ENCODE measurements at places on chromosomes 16 and 17.
A peak's percentile ranks its signal among the peaks of the same experiment; 100 is the strongest.

GRCh38 chr16:48810803-48811453, 200.9 kb upstream of the N4BP1 start:
- no peaks in the 10 kb centered on the region for H3K36me3 ChIP-seq
- H3K4me3 ChIP-seq, result no peak overlapping the region
- no peaks in the 10 kb centered on the region for H3K27me3 ChIP-seq
- no peak for DNase-seq
- no peaks in the 10 kb centered on the region for H3K4me1 ChIP-seq

- no peaks in the 10 kb centered on the region for H3K36me3 ChIP-seq
- DNase-seq, result no peak
- no peaks in the 10 kb centered on the region for H3K27me3 ChIP-seq
- peaks cover 2% of the 10 kb centered on the region for H3K4me1 ChIP-seq
- no peak overlapping the region for H3K27ac ChIP-seq
These were observed 20.6 kb downstream of the RTN4RL1 start for GRCh38 chr17:2004435-2004952.

GRCh38 chr16:35255186-35255803, 1795.9 kb downstream of the TP53TG3F start:
- H3K27ac ChIP-seq, result no peak overlapping the region
- no peak for DNase-seq
- no peak overlapping the region for H3K4me3 ChIP-seq

GRCh38 chr17:69539781-69540319, 125.4 kb downstream of the MAP2K6 start:
- DNase-seq, result no peak
- no peak overlapping the region for H3K27ac ChIP-seq
- no peaks in the 10 kb centered on the region for H3K36me3 ChIP-seq
- H3K4me3 ChIP-seq, result no peak overlapping the region

DNA sequence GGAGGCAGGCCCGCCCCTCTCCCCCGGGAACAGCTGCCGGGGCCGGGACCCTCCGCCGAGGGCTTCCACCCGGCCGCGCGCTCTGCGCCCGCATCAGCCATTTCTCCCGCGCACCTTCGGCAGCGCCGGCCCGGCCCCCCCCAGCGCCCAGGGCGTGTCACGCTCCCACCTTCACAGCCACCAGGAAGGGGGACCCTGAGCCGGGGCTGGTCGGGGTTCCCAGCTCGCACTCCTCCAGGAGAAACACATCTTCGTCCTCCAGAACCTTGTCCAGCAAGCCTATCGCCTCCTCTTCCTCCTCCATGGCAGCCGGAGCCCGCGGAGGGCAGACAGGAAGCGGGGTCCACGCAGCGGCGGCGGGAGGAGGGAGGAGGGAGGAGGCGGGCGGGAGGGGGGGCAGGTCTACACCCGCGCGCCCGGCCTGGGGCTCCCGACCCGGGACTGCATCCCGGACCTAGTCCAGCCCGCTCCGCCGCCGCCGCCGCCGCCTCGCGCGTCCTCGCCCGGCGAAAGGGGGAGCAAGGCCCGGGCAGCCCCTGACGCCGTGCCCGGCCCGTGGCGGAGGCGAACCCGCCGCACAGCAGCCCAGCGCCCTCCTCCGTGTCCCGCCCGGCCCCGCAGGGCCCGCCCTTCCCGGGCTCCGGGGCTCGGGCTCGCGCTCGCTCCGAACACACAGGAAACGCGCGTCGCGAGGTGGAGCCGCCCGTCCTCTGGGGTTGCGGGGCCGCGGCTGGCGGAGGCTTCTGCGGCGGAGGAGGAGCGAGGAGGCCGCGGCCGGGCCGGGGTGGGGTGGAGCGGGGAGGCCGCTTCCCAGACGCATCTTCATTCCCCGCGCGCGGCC, 70.8 kb downstream of the ABR start:
- peaks cover 6% of the 10 kb centered on the region for H3K36me3 ChIP-seq
- peak; percentile 94 for DNase-seq
- H3K4me3 ChIP-seq, result peak overlapping the region; percentile 81
- H3K4me1 ChIP-seq, result peaks cover 41% of the 10 kb centered on the region
- no peaks in the 10 kb centered on the region for H3K27me3 ChIP-seq
- H3K27ac ChIP-seq, result peak overlapping the region; percentile 41

DNA sequence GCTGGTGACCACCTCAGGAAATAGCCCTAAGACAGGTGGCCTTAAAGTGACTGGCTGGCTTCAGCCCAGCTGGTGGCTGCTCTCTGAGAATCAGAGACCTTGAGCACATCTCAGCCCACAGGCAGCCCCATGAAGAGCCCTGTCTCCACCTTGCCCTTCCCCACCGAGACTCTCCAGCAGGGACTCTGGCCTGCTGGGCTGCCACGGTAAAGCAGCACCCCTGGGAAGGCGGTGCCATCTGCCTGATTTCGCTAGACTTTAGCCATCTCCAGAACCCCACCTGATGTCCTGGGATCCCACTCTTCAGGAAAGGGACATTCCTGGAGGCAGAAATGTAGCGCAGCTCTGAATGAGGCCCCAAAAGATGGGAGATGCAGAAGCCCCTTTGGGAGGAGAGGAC, 45.2 kb upstream of the LGALS9 start:
- H3K36me3 ChIP-seq, result no peaks in the 10 kb centered on the region
- DNase-seq, result peak; percentile 44
- no peaks in the 10 kb centered on the region for H3K27me3 ChIP-seq
- H3K4me3 ChIP-seq, result no peak overlapping the region

DNA sequence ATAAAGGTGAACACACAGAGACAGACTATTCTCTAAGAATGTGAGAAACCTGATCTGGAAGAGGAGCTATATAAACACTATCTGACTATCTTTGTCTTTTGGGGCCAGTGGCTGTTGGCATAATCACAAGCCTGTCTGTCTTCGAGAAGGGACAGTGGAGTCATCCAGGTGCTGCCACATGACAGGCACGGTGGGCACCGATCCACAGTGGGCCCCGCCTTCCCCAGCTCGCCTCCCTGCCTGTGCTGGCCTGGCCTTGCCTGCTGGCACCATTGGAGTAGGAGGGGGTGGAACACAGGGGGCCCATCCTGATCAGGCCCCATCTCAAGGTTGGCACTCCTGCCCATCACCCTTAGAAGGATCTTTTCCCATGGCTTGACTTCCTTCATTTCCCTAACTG, 112.8 kb downstream of the CCDC182 start:
- no peak for DNase-seq
- no peak overlapping the region for H3K27ac ChIP-seq
- no peak overlapping the region for H3K4me3 ChIP-seq

DNA sequence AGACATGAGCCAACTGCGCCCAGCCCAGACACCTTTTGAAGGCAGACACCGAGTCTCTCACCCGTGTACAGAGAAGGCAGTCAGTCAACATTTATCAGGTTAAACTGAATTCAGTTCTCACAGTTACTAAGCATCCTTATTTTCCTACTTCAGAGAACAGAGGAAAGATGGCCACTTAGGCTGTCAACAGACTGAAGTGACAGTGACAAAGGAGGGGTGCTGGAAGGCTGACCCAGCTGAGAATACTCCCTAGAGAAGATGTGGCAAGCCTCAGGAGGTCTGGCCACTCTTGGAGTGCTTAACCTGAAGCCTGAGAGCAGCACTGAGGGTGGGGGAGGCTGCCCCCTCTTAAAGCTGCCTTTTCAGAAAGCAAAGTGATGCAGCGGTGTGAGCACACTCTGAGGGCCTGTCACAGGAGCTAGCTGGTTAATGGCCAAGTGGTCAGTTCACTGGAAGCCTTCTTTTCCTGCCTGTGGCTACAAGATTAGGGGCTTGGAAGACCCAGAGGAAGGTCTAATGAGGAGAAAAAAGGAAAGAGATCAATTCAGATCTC, 51.0 kb upstream of the SREBF1 start:
- peak; percentile 39 for DNase-seq
- peaks cover 29% of the 10 kb centered on the region for H3K36me3 ChIP-seq
- H3K4me1 ChIP-seq, result peaks cover 13% of the 10 kb centered on the region
- no peak overlapping the region for H3K4me3 ChIP-seq
- no peak overlapping the region for H3K27ac ChIP-seq

GRCh38 chr17:39080421-39081078, 70.9 kb downstream of the PLXDC1 start:
- H3K4me1 ChIP-seq, result peaks cover 27% of the 10 kb centered on the region
- H3K36me3 ChIP-seq, result no peaks in the 10 kb centered on the region
- DNase-seq, result peak; percentile 94
- H3K4me3 ChIP-seq, result no peak overlapping the region
- no peak overlapping the region for H3K27ac ChIP-seq

DNA sequence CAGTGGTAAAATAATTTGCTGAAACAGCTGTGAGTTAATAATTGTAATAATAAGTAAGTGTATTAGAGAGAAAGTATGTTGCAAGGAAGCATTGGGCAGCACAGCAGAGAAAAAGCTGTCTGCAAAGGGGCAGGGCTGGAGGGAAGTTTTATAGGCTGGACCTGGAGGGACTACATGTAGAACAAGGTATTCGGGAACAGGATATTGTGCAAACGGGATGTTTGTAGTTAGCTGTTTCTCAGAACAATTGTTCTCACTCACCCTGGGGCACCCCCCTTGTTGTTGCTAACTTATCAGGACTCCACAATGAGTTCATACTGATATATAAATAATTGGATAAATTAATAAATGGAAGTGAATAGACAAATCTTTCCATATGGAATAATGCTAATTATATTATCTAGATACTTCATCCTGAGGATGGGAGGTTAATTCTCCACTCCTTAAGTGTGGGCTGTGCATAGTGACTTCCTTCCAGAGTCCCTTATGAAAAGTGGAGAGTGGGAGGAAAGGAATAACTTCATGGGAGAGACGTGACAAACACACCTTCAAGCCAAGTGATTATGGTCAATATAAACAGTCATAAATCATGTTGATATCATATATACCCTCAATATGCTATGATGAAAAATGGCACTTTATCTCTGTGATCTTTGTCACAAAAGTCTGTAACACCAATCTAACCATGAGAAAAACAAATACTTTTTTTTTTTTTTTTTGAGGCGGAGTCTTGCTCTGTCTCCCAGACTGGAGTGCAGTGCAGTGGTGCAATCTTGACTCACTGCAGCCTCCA, 85.4 kb downstream of the PPM1E start:
- no peaks in the 10 kb centered on the region for H3K36me3 ChIP-seq
- H3K27me3 ChIP-seq, result no peaks in the 10 kb centered on the region
- H3K27ac ChIP-seq, result no peak overlapping the region
- DNase-seq, result peak; percentile 46
- H3K4me1 ChIP-seq, result no peaks in the 10 kb centered on the region

GRCh38 chr17:64329588-64329987, 61.1 kb downstream of the PECAM1 start:
- H3K27me3 ChIP-seq, result no peaks in the 10 kb centered on the region
- no peak overlapping the region for H3K27ac ChIP-seq
- no peak for DNase-seq

- H3K27me3 ChIP-seq, result no peaks in the 10 kb centered on the region
- H3K4me1 ChIP-seq, result peaks cover 7% of the 10 kb centered on the region
- DNase-seq, result no peak
- no peak overlapping the region for H3K4me3 ChIP-seq
These were observed 48.4 kb downstream of the CENPV start for GRCh38 chr17:16304830-16305229.
